ENCODE measurements at places on chromosomes 6 and 20.

GRCh38 chr6:33434961-33435360 is 15.1 kb downstream of the SYNGAP1 start:
- no peak for DNase-seq

GRCh38 chr6:74942130-74942529 is 263.7 kb downstream of the COL12A1 start:
- DNase-seq: no peak

- DNase-seq: no peak
Measured at GRCh38 chr6:159098636-159099106, 53.9 kb upstream of the TAGAP start.

- DNase-seq: no peak
Measured at GRCh38 chr6:90273863-90274262, 22.8 kb downstream of the BACH2 start.

DNA sequence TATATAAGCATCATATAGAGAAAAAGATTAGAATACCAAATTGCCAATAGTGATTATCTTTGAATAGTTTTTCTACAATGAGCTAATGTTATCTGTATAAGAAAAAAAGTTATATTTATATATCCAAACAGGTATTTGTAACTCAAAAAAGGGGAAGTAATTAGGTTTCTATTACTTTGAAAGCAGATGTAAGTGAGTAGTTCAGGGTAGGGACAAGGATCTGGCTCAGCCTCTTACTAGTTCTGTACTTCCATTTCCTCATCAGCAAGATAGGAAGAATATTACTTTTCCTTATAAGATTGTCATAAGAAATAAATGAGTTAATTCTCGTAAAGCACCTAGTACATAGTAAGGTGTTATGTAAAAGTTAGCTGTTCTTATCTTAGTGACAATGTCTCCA is 32.2 kb downstream of the AHI1 start:
- no peak for DNase-seq

DNA sequence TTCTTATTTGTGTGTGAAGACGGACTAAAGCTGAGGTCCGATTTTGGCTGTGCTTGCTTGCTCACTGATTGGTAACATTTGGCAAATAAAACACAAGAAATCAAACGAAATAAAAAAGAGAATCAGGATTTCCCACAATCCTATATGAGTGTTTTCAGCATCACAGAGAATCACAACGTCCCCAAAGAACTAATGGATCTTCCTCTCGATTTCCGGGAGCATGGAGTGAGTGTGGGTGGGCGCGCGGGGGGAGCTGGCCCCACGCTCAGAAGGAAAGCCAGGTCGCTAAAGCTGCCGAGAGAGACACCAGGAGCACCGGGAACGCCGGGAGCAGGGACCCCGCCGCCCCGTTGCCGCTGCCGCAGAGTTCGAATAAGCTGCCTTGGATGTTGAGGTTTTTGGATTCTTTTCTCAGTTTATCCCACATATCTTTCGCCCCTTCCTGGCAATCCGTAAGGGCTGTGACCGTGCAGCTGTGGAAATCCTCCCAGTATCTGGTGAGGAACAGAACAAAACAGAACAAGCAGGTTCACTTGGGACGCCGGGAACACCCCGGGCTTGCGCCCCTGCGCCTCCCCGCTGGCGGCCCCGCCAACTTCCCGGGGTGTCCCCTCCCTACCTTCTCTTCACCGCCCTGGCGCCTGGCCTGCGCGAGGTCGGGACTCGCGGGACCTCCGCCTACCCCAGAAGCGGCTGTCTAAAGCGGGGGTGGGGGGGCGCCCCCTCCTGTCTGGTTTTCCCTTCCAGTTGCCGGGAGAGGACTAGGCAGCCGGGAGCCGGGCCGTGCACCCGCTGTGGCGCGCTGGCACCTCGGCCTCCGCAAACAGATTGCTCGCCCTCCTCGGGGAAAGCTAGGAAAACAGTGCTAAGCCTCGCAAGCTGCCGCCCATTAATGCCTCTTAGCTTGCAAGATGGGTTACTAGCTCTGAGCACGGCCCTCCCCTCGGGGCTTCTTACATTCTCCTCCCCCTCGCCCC is 7.7 kb downstream of the NRN1 start:
- DNase-seq: no peak
